ENCODE measurements at places on chromosomes 16 and 17.

- DNase-seq = no peak
These were observed 6.0 kb downstream of the PRKAR1A start for GRCh38 chr17:68518063-68518815.

GRCh38 chr16:84790301-84790700, 29.5 kb upstream of the CRISPLD2 start:
- DNase-seq = no peak

- DNase-seq = no peak
These were observed 13.0 kb downstream of the ENGASE start for GRCh38 chr17:79087428-79088143.

- DNase-seq = no peak
These were observed 28.2 kb upstream of the ZC3H18 start for GRCh38 chr16:88541831-88542616.

GRCh38 chr16:10339777-10340732, 45.8 kb upstream of the ATF7IP2 start:
- DNase-seq = no peak

GRCh38 chr16:29961127-29961478, 776 bp upstream of the TMEM219 start:
- no peak for DNase-seq

DNA sequence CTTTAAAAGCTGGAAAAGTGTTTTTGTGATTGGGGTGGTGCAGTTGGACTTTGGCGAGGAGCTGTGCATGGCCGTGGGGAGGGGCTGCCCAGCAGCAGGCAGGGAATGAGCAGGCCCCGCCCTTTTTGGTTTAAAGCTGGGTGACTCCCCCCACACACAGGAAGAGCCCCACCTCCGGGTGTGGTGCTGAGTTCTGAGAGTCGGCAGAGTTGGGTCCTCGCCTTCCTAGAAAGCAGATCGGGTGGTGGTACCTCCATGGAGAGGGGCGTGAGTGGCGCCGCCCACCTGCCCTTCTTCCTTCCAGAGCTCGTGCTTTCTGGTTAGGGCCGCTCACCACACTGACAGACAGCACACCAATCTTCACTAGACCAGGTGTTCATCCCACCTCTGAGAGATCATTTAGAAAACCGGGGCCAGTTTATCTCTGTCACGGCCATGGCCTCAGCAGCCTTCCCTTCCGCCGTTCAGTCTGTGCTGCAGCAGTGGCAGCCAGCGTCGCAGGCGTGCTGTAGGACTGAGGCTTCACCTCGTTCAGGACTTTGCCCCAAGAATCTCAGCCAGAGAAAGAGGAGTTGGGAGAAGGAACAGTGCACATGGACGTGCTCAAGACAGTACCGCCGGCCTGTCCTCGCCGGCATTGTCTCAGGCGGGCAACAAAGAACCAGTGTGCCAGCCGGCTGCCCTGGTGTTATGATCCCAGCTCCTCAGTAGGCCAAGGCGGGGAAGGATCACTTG, 144.0 kb upstream of the CHMP6 start:
- DNase-seq = no peak

- DNase-seq = no peak
These were observed 88.4 kb upstream of the ATF7IP2 start for GRCh38 chr16:10297341-10298006.

GRCh38 chr17:83148317-83149028, 69.1 kb downstream of the METRNL start:
- no peak for DNase-seq

- no peak for DNase-seq
These were observed 399.7 kb downstream of the CPPED1 start for GRCh38 chr16:12403746-12404658.

DNA sequence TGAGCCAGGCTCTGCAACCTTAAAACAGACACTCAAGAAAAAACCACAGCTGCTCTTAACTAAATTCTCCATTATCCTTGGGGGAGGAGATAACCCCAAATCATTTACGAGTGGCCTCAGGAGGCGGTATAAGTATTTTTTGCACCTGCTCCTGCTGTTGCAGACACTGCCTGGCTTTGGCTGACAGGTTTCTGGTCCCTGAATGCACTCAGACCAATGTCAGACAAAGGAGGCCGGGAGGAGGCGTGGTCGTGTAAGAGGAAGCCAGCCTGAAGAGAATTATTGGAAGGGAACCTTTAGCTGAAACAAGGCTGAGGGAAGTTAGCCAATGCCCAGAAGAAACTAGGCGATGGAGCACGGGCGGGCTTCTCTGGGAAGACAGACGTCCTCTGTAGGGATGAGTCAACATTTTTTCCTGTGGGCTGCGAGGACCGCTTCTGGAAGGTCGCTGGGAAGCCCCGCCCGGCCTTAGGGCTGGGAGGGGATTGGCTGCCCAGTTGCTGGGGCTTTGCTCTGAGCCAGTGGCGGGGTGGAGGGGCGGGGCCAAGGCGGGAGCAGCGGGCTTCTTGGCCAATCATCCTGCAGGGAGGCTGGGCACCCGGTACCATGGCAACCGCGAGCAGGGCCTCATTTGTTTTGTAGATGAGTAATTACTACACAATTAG, 82.3 kb downstream of the CCDC182 start:
- peak; percentile 96 for DNase-seq
